Activated naive CD4-positive, alpha-beta T cell treated with anti-CD3 and anti-CD28 coated beads, Interleukin-2, amount 50 U/mL, for 72 hours (primary cell): ENCODE measurements at places on chromosomes 13 and 19.

DNA sequence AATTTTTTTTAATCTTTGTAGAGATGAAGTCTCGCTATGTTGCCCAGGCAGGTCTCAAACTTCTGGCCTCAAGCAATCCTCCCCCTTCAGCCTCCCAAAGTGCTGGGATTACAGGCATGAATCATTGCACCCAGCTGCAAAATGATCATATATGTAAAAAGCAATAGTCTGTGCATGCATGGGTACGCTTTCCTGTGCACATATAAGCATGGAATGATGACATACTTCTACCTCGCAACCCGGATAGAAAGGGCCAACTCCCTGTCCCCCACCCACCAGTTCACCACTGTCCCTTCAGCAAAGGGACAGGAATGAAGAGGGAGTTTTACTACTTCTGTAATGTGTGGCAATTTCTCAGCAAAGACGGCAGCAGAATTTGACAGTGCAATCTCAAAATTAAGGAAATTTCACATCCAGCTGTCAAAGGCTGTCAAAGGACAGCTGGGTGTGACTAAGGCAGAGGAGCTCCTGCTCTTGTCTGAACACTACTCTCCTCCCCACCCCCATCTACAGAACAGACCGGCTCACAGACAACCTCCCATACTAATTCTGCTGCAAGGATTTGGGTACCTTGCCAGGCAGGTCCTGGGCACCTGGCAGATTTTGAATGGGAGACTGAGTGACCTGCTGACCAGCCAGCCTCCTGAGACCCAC, 95.6 kb downstream of the TSHZ3 start:
- no peak for DNase-seq

DNA sequence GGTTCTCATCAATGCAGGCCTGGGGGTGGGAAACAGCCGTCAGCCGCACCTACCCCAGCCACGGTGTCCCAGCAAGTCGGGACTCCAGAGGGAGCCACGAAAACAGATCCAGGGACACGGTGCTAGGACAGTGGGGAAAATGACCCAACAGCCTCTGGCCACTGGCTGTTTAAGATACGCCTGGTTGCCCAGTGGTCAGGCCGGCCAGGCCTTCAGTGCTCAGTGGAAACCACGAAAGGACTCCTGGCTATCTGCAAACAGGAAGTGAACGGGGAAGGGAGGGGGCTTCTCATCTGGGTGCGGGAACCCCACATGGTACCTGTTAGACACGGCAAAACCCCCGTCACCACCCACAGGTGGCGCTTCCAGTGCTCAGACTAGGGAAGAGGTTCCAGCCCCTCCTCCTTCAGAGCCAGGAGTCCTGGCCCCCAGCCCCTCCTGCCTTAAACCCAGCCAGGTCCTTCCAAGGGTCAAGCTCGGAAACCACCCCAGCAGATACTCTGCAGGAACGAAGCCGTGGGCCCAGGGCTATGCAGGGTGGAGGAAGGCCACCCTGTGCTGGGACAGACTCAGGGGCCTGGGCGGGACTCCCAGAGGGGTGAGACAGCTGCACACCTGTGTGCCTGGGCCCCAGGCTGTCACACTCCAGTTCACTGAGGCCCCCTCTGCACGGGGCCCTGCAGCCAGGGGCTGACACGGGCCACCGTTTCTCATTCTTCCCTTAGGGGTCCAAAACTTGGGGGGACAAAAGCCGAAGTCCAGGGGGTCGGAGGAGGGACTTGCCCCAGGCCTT, 4.5 kb downstream of the PPP1R12C start:
- no peak for DNase-seq

DNA sequence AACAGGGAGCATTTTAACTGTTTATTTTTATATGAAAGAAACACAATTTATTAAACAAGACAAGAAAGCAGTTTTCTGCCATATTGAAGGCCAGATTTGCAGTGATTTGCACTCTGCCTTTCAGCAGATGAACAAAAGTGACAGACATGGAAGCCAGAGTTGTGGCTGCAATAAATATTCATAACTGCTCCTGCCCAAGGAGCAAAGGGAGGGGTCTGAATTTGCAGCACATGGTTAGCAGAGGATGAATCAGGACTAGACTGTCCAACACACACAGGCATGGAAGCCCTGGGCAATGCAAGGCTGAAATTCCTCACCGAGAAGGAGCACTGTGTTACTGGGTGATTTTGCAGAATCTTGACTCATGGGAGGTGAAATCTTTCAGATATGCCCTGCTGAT, 418.2 kb downstream of the DCT start:
- no peak for DNase-seq

- DNase-seq = no peak
These were observed 46.2 kb upstream of the RFXAP start for GRCh38 chr13:36772853-36773252.

DNA sequence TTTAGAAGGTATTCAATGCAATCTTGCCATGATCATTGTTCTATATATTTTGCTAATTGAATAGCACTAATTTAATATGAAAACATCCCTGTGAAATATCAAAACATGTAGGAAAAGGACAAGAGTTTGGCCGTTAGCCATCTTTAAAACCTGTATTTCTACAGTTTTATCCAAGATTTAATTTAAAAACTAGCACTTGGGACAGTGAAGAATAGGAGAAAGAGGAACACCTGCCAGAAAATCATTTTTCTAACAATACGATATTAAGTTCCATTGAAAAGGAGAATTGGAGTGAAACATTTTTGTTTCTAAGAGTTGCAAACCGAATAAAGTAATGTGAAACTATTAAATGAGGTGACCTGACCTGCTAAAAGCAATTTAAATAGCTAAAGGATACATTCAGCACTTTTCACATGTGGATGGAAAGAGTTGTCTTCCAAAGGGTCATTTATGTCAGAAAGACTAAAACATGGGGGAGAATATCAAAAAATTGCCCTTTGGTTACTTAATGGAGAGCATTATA, 1673.6 kb upstream of the MIR17HG start:
- no peak for DNase-seq

- DNase-seq = no peak
These were observed 53.3 kb downstream of the CEBPG start for GRCh38 chr19:33426621-33427361.

GRCh38 chr13:112719016-112719415, 29.2 kb downstream of the ATP11A start:
- DNase-seq = no peak

DNA sequence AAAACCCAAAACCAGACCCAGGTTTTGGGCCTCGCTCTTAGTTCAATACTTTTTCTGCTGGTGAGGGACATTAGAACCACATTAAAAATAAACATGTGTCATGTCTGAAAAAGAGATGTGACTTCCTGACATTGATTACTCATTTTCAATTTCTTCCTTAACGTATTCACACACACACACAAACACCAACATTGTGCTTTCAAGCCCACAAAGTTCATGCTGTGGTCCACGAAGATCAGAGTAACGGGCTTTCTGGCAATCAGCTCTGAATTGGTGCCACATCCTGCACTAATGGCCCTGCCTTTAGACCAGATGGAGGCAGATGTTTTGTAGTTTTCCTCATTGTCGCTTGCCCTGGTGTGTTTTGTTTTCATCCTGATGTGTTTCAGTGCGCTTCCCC, 47.9 kb upstream of the POMP start:
- no peak for DNase-seq

GRCh38 chr13:43732726-43733125, 54.0 kb downstream of the ENOX1 start:
- no peak for DNase-seq

DNA sequence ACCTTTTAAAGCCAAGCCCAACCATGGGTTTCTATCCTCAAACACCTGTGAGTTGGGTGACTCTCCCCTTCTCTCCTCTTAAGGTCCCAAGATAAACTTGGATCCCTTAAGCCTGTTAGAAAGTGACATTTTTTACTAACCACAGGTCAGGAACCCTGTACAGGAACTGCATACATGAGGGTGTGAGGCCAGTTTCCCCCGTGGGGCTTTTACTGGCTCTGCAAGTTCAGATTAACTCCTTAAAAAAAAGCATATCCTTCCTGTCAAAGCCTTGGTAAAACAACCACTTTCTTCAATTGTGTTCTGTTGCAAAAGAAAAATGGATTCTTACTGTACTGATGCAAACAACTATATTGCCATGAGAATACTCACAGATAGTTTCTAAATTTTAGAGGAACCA, 2638.7 kb upstream of the PCDH20 start:
- no peak for DNase-seq

- no peak for DNase-seq
These were observed 36.4 kb downstream of the ATP11A start for GRCh38 chr13:112726016-112726767.

GRCh38 chr13:22226086-22226485, 555.2 kb downstream of the FGF9 start:
- no peak for DNase-seq

DNA sequence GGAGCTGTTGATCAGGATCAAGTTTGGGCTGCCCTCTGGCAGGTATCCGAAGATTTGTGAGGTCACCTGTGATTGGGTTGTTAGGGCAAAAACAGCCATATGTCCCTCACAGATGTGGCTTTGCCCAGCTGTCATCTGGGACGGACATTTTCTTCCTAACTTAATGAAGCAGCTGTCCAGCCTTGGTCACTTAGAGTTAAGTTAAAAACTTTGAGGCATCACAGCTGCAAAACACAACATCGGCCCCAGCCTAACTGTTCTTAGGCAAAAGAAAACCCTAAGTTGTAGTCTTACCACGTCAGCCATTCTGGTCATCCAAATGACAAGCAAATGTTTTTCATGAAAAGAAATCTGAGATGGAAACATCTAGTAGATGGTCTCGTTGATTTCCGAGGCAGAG, 318.4 kb downstream of the DCLK1 start:
- DNase-seq = no peak

GRCh38 chr19:48274938-48275337, 5.1 kb downstream of the ZNF114 start:
- no peak for DNase-seq

DNA sequence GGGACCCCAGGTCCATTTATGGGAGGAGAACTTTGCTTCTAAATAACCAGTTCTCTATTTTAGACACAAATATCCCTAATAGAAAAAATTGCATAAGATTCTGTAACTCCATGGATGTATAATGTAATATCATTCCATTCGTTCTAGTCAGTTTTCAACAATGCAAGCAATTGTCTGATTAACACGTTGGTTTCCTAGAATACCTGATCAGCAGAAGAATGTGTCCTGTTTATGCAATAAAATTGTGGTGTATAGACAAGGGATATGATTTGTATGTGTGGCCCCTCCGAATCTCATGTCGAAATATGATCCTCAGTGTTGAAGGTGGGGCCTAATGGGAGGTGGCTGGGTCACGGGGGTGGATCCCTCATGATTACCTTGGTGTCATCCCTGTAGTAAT, 62.1 kb downstream of the RUBCNL start:
- DNase-seq = no peak

DNA sequence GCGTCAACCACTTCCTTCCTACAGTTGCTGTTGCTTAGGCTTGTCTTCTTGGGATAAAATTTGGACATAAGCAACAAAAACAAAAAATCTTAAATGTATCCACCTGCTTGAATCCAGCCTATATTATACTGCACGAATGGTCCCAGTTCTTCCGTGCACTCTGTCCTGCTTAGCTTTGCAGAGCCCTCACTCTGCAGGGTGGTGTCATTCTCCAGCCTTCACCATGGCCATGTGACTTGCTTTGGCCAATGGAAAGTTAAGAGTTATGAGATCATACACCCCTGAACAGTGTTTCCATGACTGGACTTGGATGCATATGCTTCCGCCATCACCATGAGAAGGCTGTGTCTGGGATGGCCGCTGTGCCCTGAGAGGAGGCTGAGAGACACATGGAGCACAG, 27.4 kb upstream of the SACS start:
- DNase-seq = no peak

- no peak for DNase-seq
These were observed 35.3 kb downstream of the KLF2 start for GRCh38 chr19:16359964-16360363.

DNA sequence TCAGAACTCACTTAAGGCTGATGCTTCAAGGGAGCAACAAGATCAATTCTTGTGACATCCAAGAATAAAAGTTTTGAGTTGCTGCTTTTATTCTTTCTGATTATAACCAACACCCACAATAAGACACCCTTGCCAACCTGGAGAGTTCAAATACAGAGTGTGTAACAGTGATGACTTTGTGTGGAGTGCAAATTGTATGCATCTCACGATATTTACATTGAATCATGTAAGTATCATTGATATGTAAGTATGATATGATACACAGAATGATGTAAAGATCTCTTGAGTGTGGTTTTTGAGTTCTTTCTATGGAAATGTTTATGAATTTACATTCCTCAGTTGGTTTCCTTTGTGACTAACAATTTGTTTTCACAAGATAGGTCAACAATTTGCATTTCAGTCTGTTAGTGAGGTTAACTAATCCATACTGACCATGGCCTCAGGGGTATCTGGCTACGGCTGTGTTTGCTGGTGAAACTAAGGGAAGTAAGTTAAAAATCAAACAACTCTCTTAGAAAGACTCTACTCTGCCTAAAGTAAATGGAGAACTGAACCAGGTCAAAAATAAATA, 12.4 kb downstream of the LHFPL6 start:
- DNase-seq = no peak

DNA sequence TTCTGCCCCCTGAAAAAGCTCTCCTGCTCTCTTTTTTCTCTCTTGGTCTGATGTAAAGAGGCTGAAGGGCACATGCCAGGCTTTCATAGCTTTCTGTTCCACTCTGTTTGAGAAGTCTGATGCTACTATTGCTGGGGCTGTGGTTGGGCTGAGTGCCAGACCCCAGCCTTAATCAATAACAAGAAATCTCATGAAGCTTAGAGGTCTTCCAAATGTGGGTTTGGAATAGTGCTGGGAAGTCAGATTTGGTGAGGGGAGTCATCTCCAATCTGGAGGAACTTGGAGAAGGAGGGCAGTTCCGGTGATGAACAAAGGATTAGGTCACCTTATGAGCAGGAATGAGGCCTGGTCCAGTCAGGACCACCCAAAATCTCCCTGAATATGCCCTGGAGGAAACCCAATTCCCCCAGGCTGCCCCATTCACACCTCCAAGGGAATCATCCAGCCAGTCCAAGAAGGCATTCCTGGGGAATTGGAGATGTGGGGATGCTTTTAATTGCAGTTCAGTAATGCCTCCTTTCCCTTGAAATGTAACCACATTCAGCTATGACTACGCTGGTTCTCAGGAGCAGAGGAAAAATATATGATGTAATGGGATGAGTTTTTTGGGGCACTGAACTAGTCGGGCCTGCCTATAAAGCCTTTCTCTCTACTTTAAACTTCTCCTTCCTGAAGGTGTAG, 102.0 kb downstream of the STARD13 start:
- no peak for DNase-seq

DNA sequence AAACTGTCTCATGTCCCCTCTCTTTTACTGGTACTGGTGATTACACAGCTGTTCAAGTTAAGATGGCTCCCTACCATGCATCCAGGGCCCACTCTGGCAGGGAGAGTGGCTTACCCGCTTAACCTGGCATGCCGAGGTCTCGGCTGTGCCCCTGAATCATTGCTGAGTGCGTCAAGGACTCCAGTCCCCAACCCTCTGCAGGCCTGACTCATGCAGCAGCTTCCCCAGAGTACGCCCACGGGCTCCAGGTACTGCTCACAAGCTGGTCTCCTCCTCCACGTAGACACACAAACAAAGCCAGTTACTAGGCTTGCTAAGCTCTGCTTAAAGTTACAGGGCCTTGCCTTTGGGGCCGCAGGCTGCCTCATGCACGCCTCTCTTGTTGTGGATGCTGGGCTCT, 447.4 kb downstream of the COG6 start:
- peak; percentile 93 for DNase-seq

GRCh38 chr19:44356383-44357111, at the start of gene ZNF112:
TSS of gene ZNF112 (minus strand) at chr19:44356680. CDS start at chr19:44340539, 16,141 bp downstream.
- DNase-seq = no peak

- no peak for DNase-seq
These were observed 1.6 kb downstream of the CALR start for GRCh38 chr19:12939975-12940423.
